ENCODE measurements at places on chromosomes 3 and 15.
A peak's percentile ranks its signal among the peaks of the same experiment; 100 is the strongest.

DNA sequence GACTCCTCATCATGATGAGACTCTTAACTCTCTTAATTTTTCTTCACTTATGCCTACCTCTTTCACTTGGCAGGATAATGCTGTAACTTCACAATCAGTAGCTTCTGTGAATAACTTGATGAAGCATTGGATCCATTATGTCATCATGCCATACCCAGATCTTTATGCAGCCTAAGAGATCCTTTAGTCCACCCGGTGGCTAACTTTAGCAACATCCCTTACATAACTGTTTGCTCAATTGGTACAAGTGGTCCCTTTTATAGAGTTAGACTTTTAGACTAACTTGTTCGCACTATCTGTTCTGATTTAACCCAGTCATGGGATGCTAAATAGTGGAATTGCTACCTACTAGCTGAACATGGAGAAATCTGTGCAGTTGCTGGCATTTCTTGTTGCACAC is 184.5 kb downstream of the USP13 start:
- DNase-seq: no peak

DNA sequence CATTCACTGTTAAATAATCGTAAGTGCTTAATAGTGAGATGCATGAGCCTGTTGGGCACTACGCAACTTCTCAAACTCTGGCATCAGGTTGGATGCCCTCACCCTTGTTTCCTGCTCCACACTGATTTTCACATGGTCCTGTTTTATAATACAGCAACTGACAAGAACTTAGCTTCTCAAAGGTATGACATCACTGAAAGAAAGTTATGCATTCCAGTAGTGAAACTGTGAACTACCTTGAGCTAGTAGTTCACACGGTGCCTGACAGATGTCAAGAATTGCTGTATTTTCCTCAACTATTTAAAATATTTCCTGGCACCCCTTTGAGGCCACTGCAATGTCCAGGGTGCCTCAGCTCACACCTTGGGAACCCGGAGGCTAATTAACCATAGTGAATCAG is 327.5 kb downstream of the RORA start:
- DNase-seq: no peak

GRCh38 chr3:131898346-131898745 is 136.5 kb downstream of the CPNE4 start:
- DNase-seq: no peak

GRCh38 chr15:69469467-69470201 is 17.0 kb downstream of the RPLP1 start:
- DNase-seq: no peak

GRCh38 chr3:119601154-119601553 is 3.5 kb downstream of the PLA1A start:
- no peak for DNase-seq

DNA sequence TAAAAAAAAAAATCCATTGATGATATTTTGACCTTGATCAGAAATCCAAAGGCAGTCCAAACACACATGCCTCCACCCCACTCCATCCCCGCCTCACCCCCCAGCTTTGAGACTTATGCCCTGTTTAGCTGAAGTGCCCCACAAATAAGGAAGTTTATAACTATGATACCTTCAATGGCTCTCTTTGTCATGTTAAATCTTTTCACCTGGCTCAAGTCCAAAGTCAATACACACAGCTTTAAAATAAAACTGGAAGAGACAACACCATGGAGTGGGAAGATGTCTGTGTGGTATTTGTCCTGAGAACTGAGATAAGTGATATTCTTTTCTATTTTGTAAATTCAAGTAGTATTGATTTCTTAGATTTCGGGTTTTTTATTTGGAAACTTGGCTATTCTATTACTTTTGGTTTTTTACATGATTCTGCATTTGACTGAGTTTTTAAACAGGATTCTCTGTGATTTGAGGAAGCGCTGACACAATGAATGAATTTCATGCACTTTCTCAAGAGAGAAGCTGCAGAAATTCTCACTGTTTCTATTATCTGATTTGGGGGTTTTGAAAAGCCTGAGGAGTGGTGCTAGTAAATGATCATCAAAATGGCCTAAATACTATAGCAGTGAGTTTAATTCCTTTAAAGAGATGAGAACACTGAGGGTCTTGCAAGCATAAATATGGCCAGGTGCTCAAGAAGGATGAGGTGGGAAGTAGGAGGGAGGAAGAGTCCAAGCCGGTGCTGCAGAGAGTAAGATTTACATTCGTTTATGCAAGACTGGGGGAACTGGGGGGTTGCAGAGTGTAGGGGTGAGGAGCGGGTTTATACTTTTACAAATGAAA is 5.2 kb downstream of the FOXB1 start:
- no peak for DNase-seq

DNA sequence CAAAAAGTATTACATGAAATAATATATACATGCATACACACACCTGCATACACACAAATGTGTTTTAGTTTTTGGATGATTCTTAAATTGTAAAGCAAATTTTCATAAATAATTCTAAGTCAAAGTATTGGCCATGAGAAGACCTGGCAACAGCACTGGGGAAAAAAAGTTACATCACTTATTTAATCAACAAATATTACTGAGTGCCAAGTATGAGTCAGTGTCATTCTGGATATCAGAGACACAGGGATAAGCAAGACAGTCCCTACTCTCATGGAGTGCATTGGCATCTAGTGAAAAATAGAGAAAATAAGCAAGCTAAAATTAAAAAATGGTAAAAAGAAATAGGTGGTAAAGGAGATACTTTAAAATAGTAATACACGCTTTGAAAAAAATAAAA is 29.4 kb upstream of the GUCA1C start:
- no peak for DNase-seq

GRCh38 chr15:40523611-40524010 is 41.2 kb downstream of the CCDC32 start:
- no peak for DNase-seq

DNA sequence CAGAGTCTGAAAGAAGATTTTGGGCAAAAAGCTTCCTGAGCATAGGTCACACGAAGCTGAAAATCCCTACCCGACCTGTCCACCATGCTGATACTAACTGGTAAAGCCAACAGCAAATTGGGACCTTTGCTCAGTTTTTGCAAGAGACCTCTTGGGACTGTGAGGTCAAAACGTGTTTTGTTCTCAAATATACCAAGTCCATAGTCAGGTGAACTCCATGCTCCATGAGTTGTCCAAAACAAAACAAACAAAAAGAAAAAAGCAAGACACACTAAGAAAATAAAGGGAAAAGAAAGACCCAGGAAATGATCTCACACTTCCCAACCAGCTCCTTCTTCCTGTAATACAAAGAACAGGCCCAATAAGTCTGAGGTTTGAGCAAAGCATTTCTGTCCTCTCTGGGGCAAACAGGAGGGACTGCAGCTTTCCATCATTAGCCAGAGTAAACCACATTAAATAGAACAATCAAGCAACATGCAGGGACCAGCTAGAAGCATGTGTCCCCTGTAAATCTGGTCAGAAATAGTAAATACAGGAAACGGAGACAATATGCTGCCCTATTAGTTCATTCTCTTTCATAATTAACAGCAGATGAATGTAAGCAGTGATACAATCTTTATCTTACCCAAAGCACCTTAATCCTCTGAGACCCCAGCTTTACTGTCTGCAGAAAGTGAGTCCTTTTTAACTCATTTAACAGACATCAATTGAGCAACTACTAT is 125.0 kb upstream of the LIPC start:
- no peak for DNase-seq

- DNase-seq: no peak
These were observed 54.5 kb downstream of the ZMAT3 start for GRCh38 chr3:179016979-179017670.

GRCh38 chr3:126152901-126153694 is 27.3 kb downstream of the ALDH1L1 start:
- no peak for DNase-seq

- DNase-seq: no peak
These were observed 35.2 kb upstream of the RFTN1 start for GRCh38 chr3:16548721-16549120.

DNA sequence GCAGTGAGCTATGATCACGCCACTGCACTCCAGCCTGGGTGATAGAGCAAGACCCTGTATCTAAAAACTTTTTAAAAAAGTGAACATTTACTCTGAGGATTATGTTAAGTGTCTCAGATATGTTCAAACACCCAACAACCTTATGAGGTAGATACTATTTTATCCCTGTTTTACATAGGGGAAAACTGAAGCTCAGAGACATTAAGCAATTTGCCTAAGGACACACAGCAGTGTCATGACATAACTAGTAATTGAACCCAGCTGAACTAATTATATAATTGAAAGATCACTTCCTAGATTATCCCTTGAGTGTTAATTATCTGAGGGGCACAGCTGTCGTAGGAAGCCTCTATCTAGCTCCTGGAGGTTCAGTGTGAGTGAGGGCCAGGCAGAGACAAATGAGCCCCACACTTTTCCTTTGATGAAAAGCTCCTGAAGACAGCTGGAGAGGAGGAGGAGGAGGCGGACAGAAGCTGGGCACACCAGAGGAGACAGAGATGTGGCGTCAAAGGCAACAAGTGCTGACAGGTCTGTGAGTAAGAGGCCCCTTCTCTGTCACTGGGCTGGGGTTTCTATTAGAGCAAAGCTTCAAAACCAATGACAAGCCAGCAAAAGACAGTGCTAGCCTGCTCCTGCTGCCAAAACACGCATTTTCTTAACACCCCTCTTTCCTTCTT is 20.5 kb downstream of the TRH start:
- DNase-seq: no peak

DNA sequence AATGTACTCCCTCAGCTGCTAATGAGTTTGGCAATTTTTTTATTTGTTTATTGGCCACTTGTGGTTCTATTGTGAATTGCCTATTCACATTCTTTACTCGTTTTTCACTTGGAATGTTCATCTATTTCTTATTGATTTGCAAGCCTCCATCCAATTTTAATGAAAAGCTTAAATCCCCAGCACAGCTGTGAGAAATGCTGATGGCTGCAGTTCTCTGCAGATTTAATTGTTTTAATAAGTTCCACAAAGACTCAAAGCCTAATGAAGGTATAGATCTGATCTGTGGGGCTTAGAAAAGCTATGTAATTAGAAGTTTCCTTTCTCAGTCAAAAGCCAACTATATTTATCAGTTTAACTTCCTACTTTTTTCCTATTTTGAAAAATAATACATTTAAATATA is 41.5 kb downstream of the LYZL4 start:
- DNase-seq: no peak

DNA sequence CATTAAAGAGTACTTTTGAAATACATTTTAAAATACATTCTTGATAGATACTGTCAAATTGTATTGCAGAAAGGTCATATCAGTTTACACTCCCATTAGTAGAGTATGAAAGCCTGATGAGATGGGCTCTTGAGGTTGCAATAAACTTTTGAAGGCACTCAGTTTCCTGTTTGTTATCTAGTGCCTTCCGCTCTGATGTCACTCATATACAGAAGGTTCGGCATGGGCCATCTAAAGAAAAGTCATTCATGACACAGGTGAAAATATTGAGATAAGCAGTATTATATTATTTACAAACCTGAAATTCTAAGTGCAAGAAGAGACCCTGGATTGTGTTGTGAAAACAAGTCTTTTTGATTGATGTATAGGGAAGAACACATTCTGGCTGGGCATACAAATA is 36.5 kb upstream of the DENND4A start:
- no peak for DNase-seq

DNA sequence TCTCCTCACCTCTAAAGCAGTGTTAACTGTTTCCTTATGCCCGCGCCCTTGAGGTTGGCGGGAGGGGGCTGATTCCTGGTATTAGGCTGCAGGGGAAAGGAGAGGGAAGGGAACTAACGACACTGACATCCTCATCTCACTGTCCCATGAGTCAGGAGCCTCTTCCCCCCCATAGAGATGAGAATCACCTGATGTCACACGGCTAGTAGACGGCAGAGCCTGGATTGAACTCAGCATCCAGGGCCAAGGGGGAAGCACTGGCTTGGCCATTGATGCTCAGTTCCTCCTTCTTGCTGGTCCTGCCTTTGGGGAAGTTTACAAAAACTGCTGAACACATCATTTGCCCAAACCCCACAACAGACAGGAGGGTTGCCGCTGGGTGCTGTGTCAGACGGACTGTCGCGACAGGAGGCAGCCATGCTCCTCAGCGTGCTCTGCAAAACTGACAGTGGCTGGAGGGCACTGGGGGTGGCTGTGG is 38.5 kb downstream of the IDH2 start:
- DNase-seq: no peak

- DNase-seq: no peak
These were observed 131.2 kb upstream of the TGFBR2 start for GRCh38 chr3:30475038-30475808.

- DNase-seq: no peak
These were observed 23.6 kb downstream of the MBNL1 start for GRCh38 chr3:152292366-152292765.

DNA sequence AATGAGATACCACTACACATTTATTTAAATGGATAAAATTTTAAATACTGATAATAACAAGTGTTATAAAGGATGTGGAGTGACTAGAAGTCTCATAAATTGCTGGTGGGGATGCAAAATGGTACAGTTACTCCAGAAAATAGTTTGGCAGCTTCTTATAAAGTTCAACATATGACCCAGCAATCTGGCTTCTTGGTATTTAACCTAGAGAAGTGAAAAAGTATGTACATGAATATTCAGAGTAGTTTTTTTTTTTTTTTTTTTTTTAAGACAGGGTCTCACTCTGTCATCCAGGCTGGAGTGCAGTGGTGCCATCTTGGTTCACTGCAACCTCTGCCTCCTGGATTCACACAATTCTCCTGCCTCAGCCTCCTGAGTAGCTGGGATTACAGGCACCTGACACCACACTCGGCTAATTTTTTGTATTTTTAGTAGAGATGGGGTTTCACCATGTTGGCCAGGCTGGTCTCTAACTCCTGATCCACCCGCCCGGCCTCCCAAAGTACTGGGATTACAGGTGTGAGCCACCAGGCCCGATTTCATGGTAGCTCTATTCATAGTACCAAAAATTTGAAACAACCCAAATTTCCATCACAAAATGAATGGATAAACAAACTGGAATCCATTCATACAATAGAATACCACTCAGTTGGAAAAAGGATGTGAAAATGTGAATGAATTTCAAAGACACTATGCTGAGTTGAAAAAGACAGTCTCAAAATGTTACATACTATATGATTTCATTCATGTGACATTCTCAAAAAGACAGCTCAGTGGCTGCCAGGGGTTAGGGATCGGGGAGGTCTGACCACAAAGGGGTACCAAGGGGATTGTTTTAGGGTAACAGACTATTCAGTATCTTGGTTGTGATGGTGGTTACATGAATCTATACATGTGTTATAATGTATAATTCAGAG is 14.4 kb downstream of the RRP9 start:
- no peak for DNase-seq

GRCh38 chr3:40187945-40188344 is 121.6 kb upstream of the EIF1B start:
- no peak for DNase-seq

GRCh38 chr3:181728470-181729340 is 17.0 kb downstream of the SOX2 start:
- DNase-seq: no peak

- DNase-seq: peak; percentile 32
These were observed 167.8 kb downstream of the PTPRG start for GRCh38 chr3:61729038-61729634.

DNA sequence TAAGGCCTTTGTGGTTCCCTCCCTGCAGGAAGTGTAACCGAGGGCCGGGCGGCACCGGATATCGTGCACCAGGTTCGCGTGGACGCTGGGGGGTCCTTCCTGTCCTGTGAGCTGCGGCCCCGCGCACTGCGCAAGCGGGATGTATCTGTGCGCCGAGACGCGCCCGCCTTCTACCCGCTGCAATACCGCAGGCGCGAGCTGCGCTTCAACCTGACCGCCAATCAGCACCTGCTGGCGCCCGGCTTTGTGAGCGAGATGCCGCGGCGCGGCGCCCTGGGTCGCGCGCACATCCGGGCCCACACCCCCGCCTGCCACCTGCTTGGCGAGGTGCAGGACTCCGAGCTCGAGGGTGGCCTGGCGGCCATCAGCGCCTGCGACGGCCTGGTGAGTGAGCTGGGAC is 35.9 kb downstream of the SAXO2 start:
- no peak for DNase-seq
